ENCODE measurements at places on chromosomes 5 and 9. TPM values are rescaled to one million over a fixed set of nuclear protein-coding genes. Genes with fewer than 3 reads are reported as not detected.

Gene SLC36A3
- total RNA-seq: not detected

Gene PSMD5
- 37.8 TPM for total RNA-seq

Gene HSPA4
- total RNA-seq: 77.5 TPM

Gene SELENOP
- 30.4 TPM for total RNA-seq

Gene CKMT2
- total RNA-seq: 1.0 TPM

Gene ADAMTSL1
- total RNA-seq: 39.1 TPM

Gene ACOT12
- 0.84 TPM for total RNA-seq

Gene FAT2
- not detected for total RNA-seq

Gene PDCD1LG2
- 4.9 TPM for total RNA-seq

Gene IL7R
- 14.0 TPM for total RNA-seq

Gene GFI1B
- under 0.01 TPM for total RNA-seq

Gene SLCO4C1
- total RNA-seq: 0.50 TPM

Gene SV2C
- total RNA-seq: not detected

Gene CCL28
- 0.34 TPM for total RNA-seq

Gene MEGF10
- not detected for total RNA-seq

Gene PRUNE2
- 3.6 TPM for total RNA-seq

Gene TAF11L4
- total RNA-seq: not detected

Gene KIF20A
- 103 TPM for total RNA-seq

Gene CRB2
- under 0.01 TPM for total RNA-seq

Gene ADAMTS19
- total RNA-seq: under 0.01 TPM

Gene TEX48
- total RNA-seq: not detected

Gene OR1J2
- not detected for total RNA-seq

Gene COL27A1
- 4.5 TPM for total RNA-seq

Gene LHX2
- 0.15 TPM for total RNA-seq

Gene PKD2L2
- total RNA-seq: not detected

Gene CATSPER3
- 0.30 TPM for total RNA-seq

Gene MORN5
- total RNA-seq: not detected

Gene TRIM36
- 1.5 TPM for total RNA-seq

Gene ZBED3
- 1.5 TPM for total RNA-seq

Gene SLC12A7
- 4.7 TPM for total RNA-seq

Gene SHROOM1
- total RNA-seq: 12.9 TPM
